AG09319 (cell line): ENCODE measurements at places on chromosomes 2 and 18.

GRCh38 chr2:190235101-190235500 is 84.5 kb downstream of the HIBCH start:
- DNase-seq: no peak

- no peak for DNase-seq
Observed at GRCh38 chr2:42663828-42664227, 95.4 kb downstream of the MTA3 start.

- no peak for DNase-seq
Observed at GRCh38 chr2:28216331-28216730, 176.3 kb upstream of the FOSL2 start.

DNA sequence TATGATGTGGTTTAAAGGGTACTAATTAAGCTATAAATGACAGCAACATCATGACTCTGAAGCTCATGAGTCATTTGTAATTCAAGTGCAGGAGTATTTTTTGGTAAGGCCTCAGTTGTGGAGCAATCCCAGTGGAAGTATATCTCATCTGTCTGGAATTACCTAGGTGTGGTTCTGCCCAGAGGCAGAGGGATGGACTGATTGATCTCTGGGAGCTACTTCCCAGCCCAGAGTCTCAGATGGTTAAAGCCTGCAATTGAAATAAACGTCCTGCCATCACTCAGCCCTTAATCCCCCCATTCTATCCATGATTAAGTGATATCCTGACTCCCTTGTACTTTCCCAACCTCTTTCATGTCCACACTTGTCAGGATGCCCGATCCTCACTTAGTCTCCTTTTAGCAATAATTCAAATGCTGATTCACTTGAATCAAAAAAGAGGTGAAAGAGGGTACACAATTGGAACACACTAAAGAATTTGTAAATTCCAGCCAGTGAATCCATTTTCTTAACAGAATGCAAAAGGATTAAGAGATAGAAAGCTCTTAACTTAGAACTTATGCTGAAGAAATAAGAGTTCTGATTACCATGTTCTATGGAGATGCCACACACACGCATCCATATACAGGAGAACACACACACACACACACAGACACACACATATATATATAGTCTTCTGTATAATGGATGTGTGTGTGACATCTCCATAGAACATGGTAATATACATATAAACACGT is 664.4 kb downstream of the NYAP2 start:
- no peak for DNase-seq

- DNase-seq: no peak
Observed at GRCh38 chr2:42929546-42930024, 137.2 kb upstream of the HAAO start.

DNA sequence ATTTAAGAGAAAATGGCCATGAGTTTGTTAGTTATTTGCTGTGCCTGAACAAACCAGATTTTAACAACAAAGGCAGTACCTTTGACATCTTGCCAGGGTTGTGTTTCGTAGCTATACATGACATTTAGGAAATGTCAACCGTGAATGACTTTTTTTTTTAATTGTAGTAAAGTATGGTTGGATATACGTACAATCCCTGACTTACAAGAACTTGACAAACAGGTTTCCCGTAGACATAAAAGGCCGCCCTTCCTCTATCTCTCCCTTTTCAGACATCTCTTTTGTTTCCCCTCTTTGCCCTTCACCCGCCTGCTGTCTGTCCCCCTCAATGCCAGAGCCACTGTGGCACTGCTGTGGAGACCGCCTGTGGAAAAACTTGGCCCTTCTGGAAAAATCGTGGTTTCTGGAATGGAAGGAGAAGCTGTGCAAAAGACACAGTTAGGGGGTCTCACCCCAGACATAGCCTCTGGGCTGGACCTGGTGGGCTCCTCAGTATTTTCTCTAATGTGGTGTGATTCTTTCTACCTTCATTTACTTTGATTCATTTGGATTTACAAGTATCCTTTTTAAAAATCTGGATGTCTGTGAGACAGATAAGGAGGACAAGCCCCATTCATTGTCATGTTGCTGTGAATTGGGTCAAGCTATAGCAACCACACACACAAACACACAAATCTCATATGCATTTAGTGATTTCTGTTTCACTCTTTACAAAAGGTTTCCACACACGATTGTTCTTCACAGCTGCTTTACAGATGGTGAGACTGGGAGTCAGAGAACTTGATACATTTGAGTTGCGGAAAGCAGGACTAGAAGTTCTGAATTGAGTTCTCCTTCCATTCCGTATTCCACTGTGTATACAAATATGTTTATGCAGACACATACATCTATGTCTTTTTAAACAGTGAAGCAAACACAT is 48.6 kb downstream of the SPATS2L start:
- no peak for DNase-seq

DNA sequence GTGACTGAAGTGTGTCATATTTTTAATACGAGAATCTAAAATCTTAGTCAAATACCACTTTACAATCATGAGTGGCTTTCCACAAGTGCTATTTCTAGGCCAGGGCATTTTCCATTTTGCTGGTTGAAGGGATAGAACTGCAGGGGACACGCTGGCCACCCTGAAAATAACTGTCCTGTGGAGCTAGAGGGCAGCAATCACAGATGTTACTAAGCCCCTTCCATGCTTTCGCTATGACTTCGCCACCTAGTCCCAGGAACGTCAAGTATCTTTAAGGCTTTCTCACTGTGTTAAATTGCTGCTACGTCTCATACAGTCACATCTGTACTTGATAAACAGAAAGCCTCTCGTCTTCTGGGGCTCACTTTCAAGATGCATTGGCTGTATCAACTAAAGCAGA is 171.8 kb downstream of the CDH2 start:
- DNase-seq: no peak

DNA sequence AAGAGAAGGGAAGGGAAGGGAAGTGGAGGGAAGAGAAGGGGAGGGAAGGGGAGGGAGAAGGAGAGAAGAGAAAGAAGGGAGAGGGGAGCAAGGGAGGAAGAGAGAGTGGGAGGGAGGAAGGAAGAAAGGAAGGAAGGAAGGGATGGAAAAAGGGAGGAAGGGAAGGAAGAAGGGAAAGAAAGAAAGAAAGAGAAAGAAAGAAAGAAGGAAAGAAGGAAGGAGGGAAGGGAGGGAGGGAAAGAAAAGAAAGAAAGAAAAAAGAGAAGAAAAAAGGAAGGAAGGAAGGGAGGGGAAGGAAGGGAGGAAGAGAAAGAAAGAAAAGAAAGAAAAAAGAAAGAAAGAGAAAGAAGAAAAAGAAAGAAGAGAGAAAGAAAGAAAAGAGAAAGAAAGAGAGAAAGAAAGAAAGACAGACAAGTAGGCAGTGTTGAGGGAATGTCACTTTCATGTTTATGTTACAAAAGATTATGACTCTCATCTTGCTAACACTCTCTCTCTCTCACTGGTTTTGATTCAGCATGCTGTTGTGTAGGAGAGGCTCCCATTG is 58.0 kb upstream of the ZNF804A start:
- no peak for DNase-seq

- DNase-seq: no peak
Observed at GRCh38 chr2:238872026-238872425, 24.1 kb downstream of the TWIST2 start.

DNA sequence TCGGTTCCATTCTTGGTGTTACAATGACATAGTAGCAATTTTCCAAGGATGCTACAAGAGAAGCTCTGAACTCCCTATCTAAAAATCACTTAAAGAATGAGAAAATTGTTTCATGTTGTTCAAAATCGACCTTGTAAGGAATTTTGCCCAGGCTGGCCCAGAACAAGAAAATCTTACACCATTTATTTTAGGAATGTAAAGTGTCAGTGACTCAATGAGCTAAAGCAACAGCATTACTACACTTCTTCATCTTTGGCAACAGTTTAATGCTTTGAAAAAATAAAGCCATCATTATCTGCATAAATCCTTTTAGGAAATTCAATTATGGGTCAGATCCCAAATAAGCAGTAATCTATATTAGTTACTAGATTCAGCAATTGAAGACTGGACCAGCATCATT is 38.6 kb downstream of the SLC25A12 start:
- DNase-seq: no peak
